ENCODE measurements at places on chromosomes 7 and 10.

DNA sequence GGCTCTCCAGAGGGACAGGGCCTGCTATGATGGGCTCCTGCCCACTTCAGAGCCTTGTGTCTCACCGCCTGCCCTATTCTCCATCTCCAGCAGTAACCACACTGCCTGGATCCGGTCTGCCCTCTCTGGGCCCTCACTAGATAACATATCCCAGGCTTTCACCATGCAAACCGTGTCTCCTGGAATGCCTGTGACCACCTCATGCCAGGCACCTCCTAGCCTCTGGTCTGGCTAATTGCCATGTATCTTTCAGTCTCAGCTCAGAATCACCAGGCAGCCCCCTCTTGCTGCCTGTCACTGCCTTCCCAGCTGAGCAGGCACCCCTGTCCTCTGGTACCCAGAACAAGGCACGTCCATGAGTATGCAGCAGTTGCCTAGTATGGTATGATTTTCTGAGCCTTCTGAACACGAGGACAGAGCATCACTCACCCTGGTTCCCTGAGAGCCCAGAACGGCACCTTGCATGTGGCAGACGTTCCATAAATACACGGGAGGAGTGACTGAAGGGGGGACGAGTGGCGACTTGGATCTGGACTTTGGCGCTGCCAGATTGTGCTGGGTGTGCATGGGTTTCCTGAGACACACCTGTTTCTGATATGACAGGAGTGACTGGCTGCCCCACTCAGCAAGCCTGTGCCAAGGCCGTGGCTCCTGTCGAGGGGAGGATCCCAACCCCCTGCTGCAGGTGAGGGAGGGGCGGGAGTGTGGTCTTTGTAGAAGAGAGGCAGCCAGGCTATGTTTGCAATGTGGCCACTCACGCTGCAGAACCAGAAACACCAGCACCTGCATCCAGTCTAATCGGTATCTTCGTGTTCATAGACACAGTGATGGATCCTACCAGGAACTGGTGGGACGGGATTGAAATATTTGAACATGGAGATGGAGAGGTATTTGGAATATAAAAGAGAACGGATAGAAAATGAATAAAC lies 95.2 kb downstream of the VOPP1 start:
- no peak for DNase-seq

DNA sequence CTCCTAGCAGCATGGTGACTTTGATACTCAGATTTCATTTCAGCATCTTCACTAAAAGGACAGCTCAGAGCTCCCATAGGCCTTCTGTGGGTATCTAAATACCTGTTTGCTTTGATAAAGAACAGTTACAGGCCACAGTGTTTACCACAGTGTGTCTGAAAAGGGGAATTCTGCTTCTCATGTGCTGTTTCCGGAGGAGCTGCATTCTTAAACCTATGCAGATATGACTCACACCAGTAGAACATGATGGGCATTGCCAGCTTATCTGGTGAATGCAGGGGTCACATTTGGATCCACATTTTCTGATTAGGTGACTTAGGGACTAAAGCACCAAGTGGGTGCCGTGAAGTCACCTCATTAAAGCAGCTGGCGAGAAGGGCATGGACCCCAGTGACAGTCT lies 52.6 kb downstream of the TRRAP start:
- DNase-seq, result no peak

- DNase-seq, result no peak
These were observed 318.6 kb upstream of the KLF6 start for GRCh38 chr10:4103603-4104002.

DNA sequence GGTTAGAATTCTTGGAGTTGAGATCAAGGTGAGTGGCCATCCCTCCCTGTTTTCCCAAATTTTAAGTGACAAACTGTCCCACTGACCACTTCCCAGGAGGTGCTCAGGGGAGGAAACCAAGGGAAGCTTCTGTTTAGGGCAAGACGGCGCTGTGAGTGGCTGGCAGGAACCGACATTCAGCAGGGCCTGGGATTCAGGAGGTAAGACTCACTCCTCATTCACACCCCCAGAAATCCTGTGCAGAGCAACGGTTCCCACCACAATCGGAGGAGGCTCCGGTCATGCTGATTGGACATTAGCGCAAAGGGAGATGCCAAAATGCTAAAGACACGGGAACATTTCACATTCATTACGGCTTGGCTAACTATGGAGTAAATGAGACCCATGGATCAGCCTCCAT lies 200.9 kb downstream of the GRID1 start:
- no peak for DNase-seq

DNA sequence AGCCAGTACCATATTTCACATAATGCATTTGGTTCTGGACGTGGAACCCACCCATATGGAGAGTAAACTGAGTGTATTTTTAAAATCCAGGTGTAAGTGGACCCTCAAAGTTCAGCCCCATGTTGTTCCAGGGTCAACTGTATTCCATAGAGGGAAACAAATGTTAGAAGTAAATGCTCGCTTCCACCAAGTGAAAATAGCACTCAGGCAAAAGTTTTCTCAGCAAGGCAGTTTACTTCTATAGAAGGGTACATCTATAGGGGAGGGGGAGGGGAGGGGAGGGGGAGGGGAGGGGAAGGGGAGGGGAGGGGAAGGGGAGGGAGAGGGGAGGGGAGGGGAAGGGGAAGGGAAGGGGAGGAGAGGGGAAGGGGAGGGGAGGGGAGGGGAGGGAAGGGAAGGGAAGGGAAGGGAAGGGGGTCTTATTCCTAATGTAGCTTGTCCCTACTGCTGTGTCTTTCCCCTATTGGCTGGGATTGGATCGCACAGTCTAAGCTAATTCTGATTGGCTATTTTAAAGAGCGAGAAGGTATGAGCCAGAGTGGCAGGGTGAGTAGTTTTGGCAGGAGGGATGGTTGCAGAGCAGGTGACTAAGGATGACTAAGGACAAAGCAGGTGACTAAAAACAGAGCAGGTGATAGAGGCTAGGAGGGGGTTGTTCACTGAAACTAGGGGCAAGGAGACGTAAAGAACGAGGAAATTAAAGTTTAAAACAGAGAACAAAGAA lies 29.1 kb downstream of the GARIN1A start:
- no peak for DNase-seq

DNA sequence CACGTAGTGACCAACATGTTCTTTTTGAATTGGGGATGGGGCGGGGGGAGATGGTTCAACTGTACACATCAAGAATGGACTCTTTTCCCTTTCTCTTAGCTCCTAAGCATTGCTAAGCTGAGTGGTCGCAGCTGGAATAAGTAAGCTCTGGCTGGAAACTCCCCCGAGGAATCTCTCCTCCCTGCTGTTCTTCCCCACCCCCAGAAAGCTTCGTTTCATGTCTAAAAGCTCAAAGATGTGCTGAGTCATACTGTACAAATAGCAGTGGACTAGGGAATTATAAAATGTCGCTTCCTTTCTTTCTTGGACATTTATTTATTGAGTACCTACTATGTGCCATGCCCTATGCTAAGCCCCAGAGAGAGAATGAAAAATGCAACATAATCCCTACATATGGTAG lies 191.1 kb upstream of the ADO start:
- no peak for DNase-seq

- DNase-seq, result no peak
These were observed 48.8 kb upstream of the CARD11 start for GRCh38 chr7:3092468-3092867.

GRCh38 chr10:116774728-116775151 lies 32.4 kb upstream of the HSPA12A start:
- DNase-seq, result no peak

DNA sequence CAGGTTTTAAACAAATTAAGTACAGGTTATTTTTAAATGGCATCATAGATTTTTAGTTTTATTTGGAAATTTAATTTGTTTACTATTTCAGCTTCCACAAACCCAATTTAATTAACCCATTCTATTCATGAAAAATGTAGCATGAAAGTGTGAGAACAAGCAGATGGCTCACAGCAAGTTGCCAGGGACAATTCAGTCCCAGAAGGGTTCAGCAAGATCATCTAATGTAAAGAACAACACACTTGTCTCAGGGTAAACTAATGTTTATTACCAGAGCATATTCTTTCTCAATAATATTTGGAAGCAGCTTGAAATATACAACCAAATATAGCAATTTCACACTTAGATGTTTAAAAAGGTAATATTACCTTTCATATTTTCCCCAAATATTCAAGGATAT lies 166.9 kb upstream of the SLC13A1 start:
- DNase-seq, result no peak

- DNase-seq, result no peak
These were observed 56.5 kb upstream of the ADRB1 start for GRCh38 chr10:113987156-113987555.

GRCh38 chr10:67077376-67077775 lies 151.5 kb downstream of the LRRTM3 start:
- no peak for DNase-seq

DNA sequence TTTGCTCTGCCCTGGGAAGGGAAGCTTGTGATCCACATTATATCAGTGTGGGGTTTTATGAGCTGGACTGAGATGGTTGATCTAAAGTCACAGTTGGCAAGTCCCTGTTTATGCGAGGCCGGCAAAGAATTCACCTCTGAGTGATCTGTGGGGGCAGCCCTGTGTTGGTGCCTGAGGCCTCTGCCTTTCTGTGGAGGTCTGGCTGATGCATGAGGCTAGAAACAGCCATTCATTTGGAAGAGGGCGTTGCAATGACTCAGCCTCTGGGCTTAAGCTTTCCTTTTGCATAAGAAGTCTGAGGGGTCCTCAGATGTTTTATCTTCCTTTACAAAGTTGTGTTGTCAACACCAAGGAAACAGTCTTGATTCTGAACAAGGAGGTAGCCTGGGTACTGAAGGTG lies 126.9 kb downstream of the MGMT start:
- DNase-seq, result no peak

GRCh38 chr7:47049234-47049774 lies 532.6 kb downstream of the TNS3 start:
- DNase-seq, result no peak

GRCh38 chr7:4010923-4011656 lies 671.0 kb upstream of the FOXK1 start:
- no peak for DNase-seq

DNA sequence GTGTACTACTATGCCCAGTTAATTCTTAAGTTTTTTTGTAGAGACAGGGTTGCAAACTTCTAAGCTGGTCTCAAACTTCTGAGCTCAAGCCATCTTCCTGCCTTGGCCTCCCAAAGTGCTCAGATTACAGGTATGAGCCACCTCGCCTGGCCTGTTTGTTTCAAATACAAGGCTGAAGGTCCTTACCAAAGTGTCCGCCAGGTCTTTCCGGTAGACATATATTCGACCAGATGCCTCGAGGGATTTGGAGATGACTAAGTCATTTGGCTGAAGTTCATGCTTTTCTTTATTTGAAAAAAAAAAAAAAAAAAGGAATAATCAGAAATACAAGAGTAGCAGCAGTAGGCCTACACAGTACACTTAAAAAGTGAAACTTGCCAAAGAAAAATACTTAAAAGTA lies 204.5 kb upstream of the CDCA7L start:
- DNase-seq, result no peak

DNA sequence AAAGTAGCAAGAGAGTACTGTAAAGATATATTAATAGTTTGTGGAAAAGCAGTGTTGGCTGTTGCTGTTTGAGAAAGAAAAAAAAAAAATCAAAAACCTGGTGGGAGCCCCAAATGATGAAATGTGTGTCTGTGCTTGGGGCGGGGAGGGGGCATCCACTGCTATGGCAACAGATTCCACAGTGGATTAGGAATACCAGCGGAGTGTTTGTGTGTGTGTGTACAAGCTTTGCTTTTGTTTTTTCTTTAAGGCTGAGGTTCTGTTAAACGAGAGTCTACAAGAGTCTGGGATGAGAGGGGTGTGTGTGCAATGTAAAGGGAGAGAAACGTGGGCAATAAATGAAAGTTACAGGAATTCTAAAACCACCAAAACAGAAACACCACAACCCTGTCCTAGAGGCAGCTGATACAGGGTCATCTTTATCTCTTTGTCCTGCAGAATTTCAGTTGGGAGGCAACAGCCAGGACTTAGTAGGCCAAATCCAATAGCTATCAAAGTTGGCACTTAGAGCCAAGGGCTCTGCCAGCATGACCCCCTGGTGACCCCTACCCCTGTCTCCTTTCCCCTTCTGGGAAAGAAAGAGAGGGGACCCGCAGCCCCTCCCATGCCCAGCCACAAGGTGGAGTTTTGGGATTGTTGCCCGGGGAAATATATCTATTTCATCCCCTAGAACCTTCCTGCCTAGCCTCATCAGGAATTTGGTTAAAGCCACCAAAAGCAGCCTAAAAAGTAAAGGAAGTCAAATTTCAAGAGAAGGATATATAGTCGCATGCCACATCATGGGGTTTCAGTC lies 85.4 kb downstream of the OSBPL3 start:
- no peak for DNase-seq

GRCh38 chr10:43691485-43691884 lies 42.8 kb upstream of the ZNF32 start:
- DNase-seq, result no peak

DNA sequence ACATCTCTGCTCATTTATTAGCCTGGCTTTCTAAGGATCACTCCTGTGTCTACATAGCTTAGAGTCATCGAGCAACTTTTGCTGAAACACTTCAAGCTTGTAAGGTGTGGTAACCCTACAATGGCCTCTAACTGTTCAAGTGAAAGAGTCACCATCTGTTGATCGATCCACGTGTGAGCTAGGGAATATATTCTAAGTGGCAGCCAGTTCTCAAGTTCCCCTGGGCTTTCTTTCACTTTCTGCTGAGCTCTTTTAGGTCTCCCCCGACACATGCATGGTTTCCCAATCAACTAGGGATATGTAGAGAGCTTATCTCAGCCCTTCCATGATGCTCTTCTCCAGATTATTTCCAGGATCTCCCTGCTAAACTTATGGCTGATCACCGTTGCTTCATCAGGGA lies 15.5 kb downstream of the AOAH start:
- DNase-seq, result no peak

GRCh38 chr7:25073451-25073850 lies 51.6 kb downstream of the CYCS start:
- DNase-seq, result peak; percentile 15

DNA sequence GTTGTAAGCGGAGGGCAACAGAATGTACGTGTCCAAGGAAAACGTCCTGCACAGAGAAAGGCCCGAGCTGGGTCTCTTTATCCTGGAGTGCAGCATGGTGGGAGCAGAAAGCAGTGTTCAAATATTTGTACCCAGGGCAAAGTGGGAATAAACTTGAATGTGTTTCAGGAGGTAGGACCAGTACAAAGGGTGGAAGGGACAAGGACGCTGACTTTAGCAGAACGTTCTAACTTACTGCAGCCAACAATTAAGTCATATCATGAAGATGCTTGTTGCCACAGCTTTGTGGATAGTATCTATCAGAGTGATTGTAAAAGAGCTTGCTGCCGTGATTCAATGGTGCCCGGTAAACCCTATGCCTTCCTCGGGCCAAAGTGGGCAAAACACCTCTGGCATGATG lies 30.5 kb upstream of the ZC3HAV1L start:
- no peak for DNase-seq

DNA sequence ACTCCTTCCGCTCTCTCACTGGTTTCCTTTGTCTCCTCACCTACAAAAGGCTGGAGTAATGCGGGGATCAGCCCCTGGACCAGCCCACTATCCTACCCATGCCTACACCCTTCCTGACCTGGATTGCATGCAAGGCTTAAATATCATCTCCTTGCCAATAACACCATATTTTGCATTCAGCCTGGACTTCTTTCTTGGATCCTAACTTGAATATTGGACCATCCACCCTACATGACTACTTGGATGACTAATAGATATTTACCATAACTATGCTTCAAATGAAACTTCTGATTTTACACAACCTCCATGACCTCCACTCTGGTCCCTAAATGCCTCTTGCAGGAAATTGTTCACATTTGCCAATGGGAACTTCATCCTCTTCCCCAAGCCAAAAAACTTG lies 188.3 kb upstream of the AKR1E2 start:
- no peak for DNase-seq

GRCh38 chr7:98788966-98789365 lies 80.8 kb downstream of the TMEM130 start:
- peak; percentile 21 for DNase-seq

GRCh38 chr10:118672766-118673715 lies 77.6 kb upstream of the PRLHR start:
- DNase-seq, result no peak
